ENCODE measurements at places on chromosomes 2 and 18. TPM values are rescaled to one million over a fixed set of nuclear protein-coding genes. Genes with fewer than 3 reads are reported as not detected.

DNA sequence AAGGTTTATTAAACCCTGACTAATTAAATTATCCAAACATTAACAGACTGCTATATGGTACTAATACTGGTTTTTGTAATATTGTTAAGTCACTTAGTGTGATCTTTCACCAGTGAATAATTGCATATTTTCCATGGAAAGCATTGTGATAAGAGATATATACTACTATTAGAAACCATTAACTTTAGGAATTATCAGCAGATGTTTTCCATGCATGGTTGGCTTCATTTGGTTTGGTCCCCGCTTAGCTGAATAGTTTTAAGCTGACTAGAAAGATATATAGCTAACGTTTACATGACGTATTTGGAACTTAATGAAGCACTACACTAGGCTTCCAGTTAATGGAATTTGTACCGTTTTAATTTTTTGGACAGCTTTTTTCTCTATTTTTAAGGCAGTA is 37.9 kb downstream of the LCLAT1 start:
- no peak for DNase-seq

- no peak for DNase-seq
Observed at GRCh38 chr2:206846981-206847834, 81.8 kb downstream of the FASTKD2 start.

DNA sequence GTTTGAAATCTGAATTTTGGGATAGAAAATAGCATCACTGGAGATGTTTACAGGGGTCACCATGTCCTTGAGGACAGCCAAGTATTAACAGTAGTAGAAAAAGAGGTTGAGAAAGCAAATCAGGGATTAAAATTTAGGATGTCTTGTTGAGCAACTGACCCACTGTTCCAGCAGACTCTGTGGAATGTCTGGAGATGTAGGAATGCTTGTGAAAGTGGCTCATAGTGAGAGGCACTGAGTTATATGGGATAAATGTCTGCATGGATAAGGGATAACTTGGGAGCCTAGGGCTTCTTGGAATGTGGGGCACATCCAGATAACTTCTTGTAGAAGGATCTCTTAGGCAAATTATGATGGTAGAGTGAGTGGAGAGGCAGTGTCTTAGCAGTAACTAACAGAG is 495.0 kb downstream of the TMX3 start:
- DNase-seq = no peak

DNA sequence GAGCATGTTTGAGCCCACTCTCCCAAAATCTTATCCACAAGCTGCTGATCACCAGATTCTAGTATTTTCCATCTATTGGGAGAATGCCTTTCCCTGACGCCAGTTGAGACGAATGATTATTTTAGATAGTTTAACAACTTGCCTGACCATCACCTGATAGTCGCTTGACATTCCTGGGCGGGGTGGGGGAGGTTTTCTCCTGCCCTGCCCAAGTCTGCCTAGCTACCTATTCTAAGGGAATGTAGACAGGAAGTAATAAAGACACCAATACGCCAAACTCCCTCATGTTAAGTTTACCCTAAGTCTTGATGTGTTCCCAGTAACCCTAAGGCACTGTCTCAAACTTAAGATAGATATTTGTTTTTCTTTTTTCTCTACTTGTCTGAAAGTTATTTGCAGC is 4.6 kb upstream of the ACAA2 start:
- DNase-seq = no peak

GRCh38 chr18:31267823-31268481 is 50.0 kb upstream of the DSG1 start:
- DNase-seq = no peak

DNA sequence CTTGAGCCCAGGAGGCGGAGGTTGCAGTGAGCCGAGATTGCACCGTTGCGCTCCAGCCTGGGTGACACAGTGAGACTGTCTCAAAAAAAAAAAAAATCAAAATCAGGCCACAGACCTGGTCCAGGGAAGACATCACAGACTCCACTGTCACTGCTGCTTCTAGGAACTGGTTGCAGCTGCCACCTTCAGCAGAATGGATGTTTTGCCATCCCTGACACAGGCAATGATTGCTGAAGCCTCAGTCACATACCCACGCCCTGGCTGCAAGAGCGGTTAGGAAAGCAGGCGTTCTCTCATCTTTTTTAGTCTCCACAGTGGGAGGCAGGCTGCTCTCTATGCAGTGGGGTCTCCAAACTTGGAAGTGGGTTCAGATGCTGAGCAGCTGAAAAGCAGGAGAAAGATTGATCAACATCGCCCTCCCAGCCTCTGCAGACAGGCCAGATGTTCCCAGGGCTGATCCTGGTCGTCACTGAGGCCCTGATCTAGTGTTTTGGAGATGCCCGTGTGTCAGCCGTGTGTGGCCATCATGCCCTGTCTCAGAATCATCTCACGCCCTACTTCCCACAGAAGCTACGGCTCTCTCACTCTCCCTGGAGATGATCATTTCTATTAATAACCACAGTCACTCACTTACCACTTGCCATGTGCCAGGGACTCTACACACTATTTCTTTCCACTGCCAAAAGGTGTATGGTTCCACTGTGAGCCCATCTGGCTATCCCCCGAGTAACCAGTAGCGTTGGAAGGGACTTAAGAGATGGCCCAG is 91.8 kb downstream of the PLB1 start:
- no peak for DNase-seq

DNA sequence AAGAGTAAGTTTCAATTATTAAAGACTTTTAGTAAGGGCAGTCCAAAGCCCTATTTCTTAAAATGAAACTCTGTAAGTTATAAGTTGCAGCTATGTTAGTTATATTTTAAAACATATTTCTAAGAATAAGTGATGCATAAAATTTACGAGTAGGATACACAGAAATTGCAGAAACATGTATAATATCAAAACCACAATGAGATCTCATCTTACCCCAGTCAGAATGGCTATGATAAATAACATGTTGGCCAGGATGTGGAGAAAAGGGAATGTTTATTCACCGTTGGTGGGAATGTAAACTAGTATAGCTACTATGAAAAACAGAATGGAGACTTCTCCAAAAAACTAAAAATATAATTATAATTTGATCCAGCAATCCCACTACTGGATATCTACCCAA is 201.2 kb downstream of the CBLN2 start:
- no peak for DNase-seq

DNA sequence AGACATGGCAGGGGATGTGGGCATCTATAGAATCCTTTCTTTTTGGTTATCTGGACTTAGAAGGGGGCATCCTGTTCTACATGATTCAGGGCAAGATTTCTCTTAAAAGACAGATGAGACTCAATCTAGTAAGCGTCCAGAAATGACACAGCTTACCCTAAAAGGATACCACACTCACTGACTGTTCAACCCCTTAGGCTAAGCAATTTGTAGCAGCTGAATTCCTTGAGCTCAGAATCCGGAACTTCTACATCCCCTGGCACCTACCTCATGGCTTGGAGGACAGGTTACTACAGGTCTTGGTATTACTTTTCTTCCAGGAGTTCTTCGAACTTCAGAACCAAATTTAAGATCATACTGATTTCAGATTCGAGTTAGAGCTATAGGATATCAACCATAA is 138.4 kb downstream of the LAMA3 start:
- no peak for DNase-seq

- DNase-seq = peak; percentile 59
Observed at GRCh38 chr2:118774458-118775133, 72.9 kb downstream of the EN1 start.

CIB4 gene
- total RNA-seq = not detected

B4GALT6 gene
- total RNA-seq = 2.4 TPM

- DNase-seq = no peak
Observed at GRCh38 chr18:3250237-3251107, 2.9 kb downstream of the MYL12A start.

GRCh38 chr2:218748741-218749441 is 33.1 kb upstream of the CYP27A1 start:
- no peak for DNase-seq

GRCh38 chr18:13400636-13401315 is 182.2 kb downstream of the LDLRAD4 start:
- DNase-seq = no peak

DNA sequence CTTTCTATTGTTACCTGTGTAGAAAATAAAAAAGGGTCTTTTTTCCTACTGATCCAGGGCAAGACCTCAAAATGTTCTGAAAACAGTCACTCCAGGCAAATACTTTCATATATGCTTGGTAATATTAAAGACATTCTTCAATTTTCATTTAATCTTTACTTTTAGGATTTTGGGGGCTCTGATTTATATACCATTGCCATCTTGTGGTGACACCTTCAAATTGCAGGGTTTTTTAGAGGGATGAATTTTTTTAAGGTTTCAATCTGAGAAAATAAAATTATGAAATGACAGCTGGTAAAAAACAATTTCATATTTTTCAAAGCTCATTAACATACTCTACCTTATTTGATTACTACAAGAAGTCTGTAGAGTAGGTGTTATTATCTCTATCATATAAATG is 26.8 kb downstream of the MAPK4 start:
- no peak for DNase-seq

YPEL5 gene
- 28.4 TPM for total RNA-seq

- no peak for DNase-seq
Observed at GRCh38 chr2:97739893-97740245, 26.5 kb downstream of the ZAP70 start.

GRCh38 chr2:67674668-67675067 is 277.5 kb downstream of the ETAA1 start:
- DNase-seq = no peak

FBXO36 gene
- total RNA-seq = 2.0 TPM

GKN2 gene
- total RNA-seq = not detected

DNA sequence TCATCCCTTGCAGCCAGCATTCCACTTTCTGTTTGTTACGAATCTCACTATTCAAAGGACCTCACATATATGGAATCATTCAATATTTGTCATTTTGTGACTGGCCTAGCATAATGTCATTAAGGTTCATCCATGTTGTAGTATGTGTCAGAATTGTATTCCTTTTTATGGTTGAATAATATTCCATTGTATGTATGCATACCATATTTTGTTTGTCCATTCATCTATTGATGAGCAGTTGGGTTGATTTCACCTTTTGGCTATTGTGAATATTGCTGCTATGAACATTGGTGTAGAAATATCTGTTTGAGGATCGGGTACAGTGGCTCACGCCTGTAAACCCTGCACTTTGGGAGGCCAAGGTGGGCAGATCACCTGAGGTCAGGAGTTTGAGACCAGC is 35.0 kb downstream of the PSMD14 start:
- DNase-seq = no peak

- no peak for DNase-seq
Observed at GRCh38 chr2:113940891-113941290, 51.0 kb downstream of the ACTR3 start.

NCKAP5 gene
- total RNA-seq = not detected

- DNase-seq = peak; percentile 16
Observed at GRCh38 chr2:114684403-114684802, 242.0 kb downstream of the DPP10 start.

DNA sequence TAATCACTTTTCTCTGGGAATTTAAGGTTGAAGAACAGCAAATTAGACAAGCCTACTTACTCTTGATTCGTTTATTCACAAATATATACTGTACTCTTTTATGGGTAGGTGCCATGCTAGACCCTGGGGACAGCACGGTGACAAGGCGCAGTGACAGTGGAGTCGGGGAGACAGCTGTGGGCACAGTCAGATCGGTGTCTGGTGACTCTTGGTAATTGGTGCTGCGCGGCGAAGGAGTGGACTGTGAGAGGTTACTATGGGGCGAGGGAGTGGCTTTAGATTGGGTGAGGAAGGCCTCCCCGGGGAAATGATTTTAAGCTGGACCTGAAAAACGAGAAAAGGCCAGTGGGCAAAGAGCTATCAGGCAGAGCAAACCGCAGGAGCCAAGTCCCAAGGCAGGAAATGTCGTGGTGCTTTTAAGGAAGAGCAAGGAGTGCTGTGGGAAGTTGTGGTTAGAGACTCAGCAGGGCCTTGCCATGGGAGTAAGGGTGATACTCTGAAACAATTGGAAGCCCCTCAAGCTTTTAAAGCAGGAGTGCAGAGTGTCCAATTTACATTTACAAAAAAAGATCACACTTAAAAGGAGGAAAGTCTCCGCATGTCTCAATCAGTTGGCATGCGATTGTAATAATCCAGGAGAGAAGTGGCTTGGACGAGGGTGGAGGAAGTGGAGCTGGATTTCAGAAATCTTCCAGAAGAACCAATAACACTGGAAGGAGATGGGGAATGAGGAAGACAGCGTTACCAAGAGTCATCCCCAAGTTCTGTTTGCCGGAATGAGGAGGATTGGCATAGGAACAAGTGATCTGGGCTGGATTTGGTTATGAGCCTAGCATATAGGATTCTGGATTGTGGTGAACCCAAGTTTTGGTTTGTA is 36.1 kb upstream of the TXNDC2 start:
- DNase-seq = no peak

GRCh38 chr2:69620870-69621269 is 22.7 kb downstream of the AAK1 start:
- DNase-seq = no peak

ANKRD62 gene
- not detected for total RNA-seq

KHK gene
- 6.7 TPM for total RNA-seq

TANC1 gene
- 0.70 TPM for total RNA-seq

- no peak for DNase-seq
Observed at GRCh38 chr18:57846258-57846657, 43.1 kb upstream of the ATP8B1 start.

- DNase-seq = no peak
Observed at GRCh38 chr2:96764253-96764637, 3.5 kb downstream of the CNNM4 start.

DNA sequence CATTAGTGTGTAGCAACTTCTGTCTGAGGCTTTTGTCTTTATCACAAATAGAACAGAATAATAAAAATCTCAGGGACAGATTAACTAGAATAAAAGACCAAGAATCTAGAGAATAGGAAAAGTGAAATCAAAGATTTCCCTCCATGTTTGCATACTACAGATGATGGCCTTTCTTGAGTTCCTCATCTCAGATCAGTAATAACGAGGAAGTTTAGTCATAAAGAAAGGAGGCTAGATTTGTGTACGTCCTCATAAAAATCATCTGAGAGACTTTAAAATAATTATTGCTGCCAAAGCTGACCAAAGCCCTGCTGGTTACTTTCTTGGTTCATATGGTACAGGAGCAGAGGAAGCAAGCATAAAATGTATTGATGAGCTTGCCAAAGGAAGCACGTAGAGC is 117.3 kb downstream of the MIB1 start:
- DNase-seq = no peak

- DNase-seq = peak; percentile 38
Observed at GRCh38 chr18:13382366-13382953, 163.9 kb downstream of the LDLRAD4 start.

DNA sequence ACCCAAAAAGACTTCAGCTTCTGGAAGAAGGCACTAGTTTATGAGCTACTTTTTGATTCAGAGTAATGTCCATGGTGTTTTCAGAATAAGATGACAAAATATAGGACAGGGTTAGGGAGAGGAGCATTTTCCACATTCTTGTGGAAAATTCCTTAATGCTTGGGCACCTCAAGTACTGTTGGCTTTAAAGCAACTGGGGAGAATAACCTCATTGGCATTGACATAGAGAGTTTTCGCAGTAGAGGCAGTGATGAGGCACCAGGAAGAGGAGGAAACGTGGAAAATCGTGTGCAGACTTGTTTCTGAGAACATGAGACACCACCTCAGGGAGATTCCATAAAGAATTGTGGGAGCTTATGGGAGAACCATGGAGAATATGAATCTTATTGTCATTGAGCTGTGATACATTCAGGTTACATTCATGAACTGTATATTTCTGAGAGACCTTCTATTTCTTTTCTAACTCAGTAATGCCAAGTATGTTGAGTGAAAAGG is 929.0 kb upstream of the NRXN1 start:
- no peak for DNase-seq

GKN1 gene
- not detected for total RNA-seq

- DNase-seq = peak; percentile 40
Observed at GRCh38 chr2:112048887-112049286, 6.2 kb upstream of the TMEM87B start.

All from activated CD8-positive, alpha-beta T cell treated with anti-CD3 and anti-CD28 coated beads for 36 hours (primary cell).